ENCODE measurements at places on chromosomes 16 and 17. TPM values are rescaled to one million over a fixed set of nuclear protein-coding genes. Genes with fewer than 3 reads are reported as not detected.

Gene NUDT16L1
- total RNA-seq = 139 TPM

Gene VPS9D1
- 21.3 TPM for total RNA-seq

Gene PRDM7
- not detected for total RNA-seq

DNA sequence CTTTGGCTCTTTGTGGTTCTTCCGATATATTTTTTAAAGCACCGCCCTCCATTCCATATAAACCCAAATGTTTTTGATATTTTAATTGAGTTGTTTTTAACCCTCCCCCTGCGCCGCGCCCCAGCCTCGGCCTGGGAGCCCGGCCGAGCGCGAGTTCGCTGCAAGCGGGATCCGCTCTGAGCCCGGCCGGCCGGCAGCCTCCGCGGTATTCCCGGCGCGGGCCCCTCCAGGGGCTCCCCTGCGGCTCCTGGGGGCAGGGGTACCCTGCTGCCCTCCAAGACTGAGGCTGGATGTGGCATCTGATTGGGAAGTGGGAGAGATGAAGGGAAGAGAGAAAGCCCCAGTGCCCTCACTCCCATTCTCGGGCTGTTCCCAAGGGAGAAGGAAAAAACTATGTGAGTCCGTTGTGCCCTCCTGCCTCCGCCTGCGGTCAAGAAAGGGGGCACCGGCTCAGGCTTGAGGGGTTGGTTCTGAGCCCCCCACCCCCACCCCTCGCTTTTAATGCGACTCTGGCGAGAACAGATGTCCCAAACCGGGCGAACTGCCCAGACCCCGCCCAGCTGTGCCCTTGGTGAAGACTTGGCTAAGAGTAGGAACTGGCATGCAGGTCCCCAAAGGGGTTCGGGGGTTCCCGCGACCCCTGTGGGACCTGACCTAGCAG is 8.6 kb downstream of the NEUROD2 start:
- peaks cover 100% of the 10 kb centered on the region for H3K27me3 ChIP-seq
- H3K4me3 ChIP-seq = no peak overlapping the region
- DNase-seq = no peak
- H3K36me3 ChIP-seq = no peaks in the 10 kb centered on the region
- H3K27ac ChIP-seq = no peak overlapping the region
- no peaks in the 10 kb centered on the region for H3K4me1 ChIP-seq

DNA sequence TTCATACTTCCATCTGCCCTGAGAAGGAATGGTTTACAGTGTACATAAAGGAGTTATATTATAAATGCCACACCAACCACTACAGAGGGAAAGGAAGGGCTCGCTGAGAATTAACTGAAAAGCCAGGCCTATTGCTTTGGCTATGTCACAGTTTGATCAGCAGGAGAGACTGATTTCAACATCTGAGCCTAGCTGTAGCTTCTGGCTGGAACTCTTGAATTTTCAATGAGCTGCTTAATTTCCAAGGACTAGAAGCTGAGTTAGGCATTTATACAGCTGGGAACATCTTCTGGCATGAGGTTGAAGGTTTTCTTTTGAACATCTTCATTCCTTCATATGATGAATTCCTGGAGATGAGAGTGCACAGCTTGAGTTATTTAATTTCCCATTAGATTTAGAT is 47.6 kb upstream of the GNAO1 start:
- H3K4me1 ChIP-seq = no peaks in the 10 kb centered on the region
- no peak overlapping the region for H3K27ac ChIP-seq
- no peaks in the 10 kb centered on the region for H3K27me3 ChIP-seq
- no peak overlapping the region for H3K4me3 ChIP-seq
- H3K36me3 ChIP-seq = no peaks in the 10 kb centered on the region
- no peak for DNase-seq

DNA sequence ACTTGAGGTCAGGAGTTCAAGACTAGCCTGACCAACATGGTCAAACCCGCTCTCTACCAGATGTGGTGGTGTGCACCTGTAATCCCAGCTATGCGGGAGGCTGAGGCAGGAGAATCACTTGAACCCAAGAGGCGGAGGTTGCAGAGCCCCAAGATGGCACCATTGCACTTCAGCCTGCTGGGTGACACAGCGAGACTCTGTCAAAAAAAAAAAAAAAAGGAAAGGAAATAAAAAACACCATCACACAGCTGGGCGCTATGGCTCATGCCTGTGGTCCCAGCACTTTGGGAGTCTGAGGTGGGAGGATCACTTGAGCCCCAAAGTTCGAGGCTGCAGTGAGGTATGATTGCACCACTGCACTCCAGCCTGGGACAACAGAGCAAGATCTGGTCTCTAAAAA is 13.3 kb upstream of the SBK1 start:
- no peak overlapping the region for H3K4me3 ChIP-seq
- no peaks in the 10 kb centered on the region for H3K36me3 ChIP-seq
- no peaks in the 10 kb centered on the region for H3K27me3 ChIP-seq
- no peak overlapping the region for H3K27ac ChIP-seq
- DNase-seq = no peak

GRCh38 chr16:60755907-60756306 is 1280.3 kb downstream of the CDH8 start:
- H3K4me3 ChIP-seq = no peak overlapping the region
- H3K4me1 ChIP-seq = no peaks in the 10 kb centered on the region
- H3K27me3 ChIP-seq = no peaks in the 10 kb centered on the region
- no peak for DNase-seq
- no peak overlapping the region for H3K27ac ChIP-seq
- H3K36me3 ChIP-seq = no peaks in the 10 kb centered on the region

GRCh38 chr17:2172077-2172851 is 117.4 kb downstream of the HIC1 start:
- H3K27ac ChIP-seq = peak overlapping the region; percentile 94
- no peak overlapping the region for H3K4me3 ChIP-seq
- peaks cover 65% of the 10 kb centered on the region for H3K4me1 ChIP-seq

Gene TMEM88
- total RNA-seq = 51.2 TPM

DNA sequence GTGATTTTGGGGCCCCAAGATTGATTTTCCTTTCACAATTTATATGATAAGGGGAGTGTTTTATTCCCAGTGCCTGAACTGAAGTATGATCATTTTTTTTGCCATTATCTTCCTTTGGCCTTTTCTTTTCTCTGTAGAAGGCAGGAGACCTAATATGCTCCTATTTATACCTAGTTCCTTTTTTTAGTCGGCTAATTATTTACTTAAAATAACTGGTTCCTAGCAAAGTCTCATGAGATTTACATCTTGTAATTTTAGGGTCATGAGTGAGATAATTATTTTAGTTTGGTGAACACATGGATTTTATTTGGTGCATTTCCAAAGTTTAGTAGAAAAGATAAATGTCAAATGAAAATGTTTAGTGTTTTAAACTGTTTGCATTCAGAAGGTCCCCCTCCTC is 24.8 kb downstream of the SEC14L1 start:
- H3K27me3 ChIP-seq = no peaks in the 10 kb centered on the region
- DNase-seq = no peak
- no peak overlapping the region for H3K4me3 ChIP-seq
- no peaks in the 10 kb centered on the region for H3K36me3 ChIP-seq
- H3K4me1 ChIP-seq = peaks cover 35% of the 10 kb centered on the region

GRCh38 chr17:41518031-41518430 is 659 bp downstream of the KRT15 start:
- DNase-seq = no peak
- H3K4me3 ChIP-seq = no peak overlapping the region
- no peak overlapping the region for H3K27ac ChIP-seq
- H3K36me3 ChIP-seq = peaks cover 5% of the 10 kb centered on the region

DNA sequence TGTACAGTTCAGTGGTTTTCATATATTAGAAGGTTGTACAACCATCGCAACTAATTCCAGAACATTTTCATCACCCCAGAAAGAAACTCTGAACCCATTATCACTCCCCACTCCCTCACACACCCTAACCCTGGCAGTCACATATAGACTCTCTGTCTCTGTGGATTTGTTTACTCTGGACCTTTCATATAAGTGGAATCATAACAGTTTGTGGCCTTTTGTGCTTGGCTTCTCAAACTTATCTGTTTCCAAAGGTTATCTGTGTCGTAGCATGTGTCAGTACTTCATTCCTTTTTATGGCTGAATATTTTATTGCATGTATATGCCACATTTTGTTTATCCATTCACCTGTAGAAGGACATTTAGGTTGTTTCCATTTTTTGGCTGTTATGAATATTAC is 12.4 kb downstream of the TENT4B start:
- no peak for DNase-seq
- no peak overlapping the region for H3K4me3 ChIP-seq
- no peaks in the 10 kb centered on the region for H3K27me3 ChIP-seq
- no peak overlapping the region for H3K27ac ChIP-seq
- peaks cover 19% of the 10 kb centered on the region for H3K4me1 ChIP-seq
- H3K36me3 ChIP-seq = no peaks in the 10 kb centered on the region

- H3K4me1 ChIP-seq = peaks cover 16% of the 10 kb centered on the region
- peak; percentile 50 for DNase-seq
- no peak overlapping the region for H3K4me3 ChIP-seq
- H3K27me3 ChIP-seq = no peaks in the 10 kb centered on the region
- H3K36me3 ChIP-seq = no peaks in the 10 kb centered on the region
Observed at GRCh38 chr17:73316919-73317505, 5.2 kb upstream of the CDC42EP4 start.

DNA sequence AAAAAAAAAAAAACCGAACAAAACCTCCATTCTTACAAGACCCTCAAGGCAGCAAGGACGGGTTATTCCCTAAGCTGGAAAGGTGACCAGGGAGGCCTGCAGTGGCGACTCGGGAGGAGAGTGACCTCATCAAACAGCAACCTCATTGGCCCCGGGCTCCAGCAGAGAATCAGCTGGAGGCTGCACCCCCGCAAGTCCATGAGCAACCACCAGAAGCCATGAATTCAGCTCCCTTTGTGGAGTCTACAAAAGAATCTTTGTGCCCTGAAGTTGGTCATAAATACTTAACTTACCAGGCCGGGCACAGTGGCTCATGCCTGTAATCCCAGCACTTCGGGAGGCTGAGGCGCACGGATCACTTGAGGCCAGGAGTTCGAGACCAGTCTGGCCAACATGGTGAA is 80.9 kb upstream of the CREBBP start:
- no peak for DNase-seq
- H3K27me3 ChIP-seq = no peaks in the 10 kb centered on the region
- no peak overlapping the region for H3K4me3 ChIP-seq
- H3K36me3 ChIP-seq = peaks cover 3% of the 10 kb centered on the region
- H3K4me1 ChIP-seq = no peaks in the 10 kb centered on the region

DNA sequence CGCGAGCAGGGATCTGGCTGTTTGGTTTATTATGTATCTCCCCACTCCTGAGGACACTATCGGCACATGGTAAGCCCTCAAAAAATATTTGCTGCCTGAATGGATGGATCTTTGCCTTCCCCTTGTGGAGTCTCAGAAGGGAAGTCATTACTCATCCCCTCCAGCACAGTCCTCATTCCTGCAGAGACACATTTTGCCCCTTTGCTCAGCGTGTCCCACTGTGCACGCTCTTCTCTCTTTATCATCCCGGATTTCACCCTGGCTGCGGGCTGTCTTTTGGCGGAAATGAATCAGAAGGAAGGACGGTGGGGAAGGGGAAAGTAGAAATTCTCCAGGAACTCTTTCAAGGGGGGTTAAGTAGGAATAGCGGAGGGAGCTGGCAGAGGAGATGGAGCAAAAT is 125.2 kb upstream of the CDC42EP4 start:
- no peaks in the 10 kb centered on the region for H3K4me1 ChIP-seq
- DNase-seq = peak; percentile 33
- H3K4me3 ChIP-seq = no peak overlapping the region
- H3K27ac ChIP-seq = no peak overlapping the region

DNA sequence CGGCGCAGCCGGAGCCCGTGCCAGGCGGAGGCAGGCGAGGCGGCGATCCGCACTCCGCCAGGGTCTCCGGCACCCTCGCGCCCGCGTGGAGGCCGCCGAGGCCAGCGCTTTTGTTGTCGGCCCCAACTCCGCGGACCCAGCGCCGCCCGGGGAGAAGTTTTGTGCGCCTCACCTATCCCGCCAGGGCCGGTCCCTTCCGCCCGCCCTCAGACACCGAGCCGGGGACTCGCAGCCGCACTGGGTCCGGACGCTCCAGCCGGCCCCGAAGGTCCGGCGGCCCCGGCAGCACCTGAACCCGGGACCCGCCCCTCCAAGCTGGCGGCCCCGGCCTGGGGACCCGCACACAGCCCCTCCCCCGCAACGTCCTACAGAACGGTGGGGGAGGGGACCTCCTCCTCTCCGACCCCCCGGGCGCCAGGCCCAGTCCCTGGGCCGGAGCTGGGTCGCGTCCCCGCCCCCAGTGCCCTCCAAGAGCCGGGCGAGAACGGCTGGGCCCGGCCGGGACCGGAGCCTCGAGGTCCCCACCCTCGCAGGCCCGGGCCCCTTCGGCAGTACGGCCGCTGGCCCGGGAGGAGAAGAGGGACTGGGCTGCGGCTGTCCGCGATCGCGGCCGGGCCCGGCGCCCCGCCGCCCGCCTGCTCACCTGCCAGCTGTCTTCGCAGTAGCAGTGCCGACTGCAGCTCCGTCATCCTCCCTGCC is 698 bp downstream of the UBE2G1 start:
- H3K27ac ChIP-seq = peak overlapping the region; percentile 95
- no peaks in the 10 kb centered on the region for H3K36me3 ChIP-seq
- peak overlapping the region; percentile 75 for H3K4me3 ChIP-seq
- no peaks in the 10 kb centered on the region for H3K27me3 ChIP-seq

Gene ACSM5
- total RNA-seq = 0.25 TPM

Gene SLC35G3
- not detected for total RNA-seq

Gene ZNF597
- total RNA-seq = 2.1 TPM

- peaks cover 40% of the 10 kb centered on the region for H3K36me3 ChIP-seq
- DNase-seq = no peak
- peaks cover 21% of the 10 kb centered on the region for H3K4me1 ChIP-seq
- peak overlapping the region; percentile 43 for H3K27ac ChIP-seq
Observed at GRCh38 chr17:59643159-59644140, 23.8 kb downstream of the CLTC start.

- no peaks in the 10 kb centered on the region for H3K4me1 ChIP-seq
- no peaks in the 10 kb centered on the region for H3K27me3 ChIP-seq
- no peak overlapping the region for H3K27ac ChIP-seq
- H3K4me3 ChIP-seq = no peak overlapping the region
- H3K36me3 ChIP-seq = no peaks in the 10 kb centered on the region
Observed at GRCh38 chr16:73909529-73910035, 387.0 kb upstream of the PSMD7 start.

Gene TBC1D3C
- 4.0 TPM for total RNA-seq

DNA sequence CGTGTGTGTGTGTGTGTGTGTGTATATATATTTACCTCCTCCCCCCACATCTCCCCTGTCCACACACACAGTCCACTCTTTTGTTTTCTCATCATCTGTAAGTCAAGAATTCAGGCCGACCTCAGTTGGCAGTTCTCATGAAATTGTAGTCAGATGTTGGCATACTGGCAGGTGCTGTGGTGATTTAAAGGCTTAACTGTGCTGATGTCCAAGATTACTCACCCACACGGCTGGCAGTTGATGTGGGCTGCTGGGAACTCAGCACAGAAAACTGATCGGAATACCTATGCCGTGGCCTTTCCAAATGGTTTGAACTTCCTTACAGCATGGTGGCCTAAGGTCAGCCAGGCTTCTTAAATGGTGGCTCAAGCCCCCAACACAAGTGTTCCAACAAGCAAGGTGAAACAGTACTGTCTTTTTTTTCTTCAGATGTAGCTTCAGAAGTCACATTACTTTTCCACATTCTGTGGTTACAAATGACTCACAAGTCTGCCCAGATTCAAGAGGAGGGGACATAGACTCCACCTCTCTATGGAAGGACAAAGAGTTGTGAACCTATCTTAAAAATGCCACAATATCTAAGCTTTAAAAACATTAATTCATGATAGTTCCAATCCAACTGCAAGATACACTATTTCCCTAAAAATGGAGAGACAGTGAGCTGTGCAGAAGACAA is 198.5 kb upstream of the HS3ST4 start:
- no peak overlapping the region for H3K4me3 ChIP-seq
- H3K27ac ChIP-seq = no peak overlapping the region
- H3K27me3 ChIP-seq = no peaks in the 10 kb centered on the region
- no peaks in the 10 kb centered on the region for H3K36me3 ChIP-seq
- DNase-seq = no peak
- no peaks in the 10 kb centered on the region for H3K4me1 ChIP-seq

All from cardiac muscle cell (in vitro differentiated cells and primary cell).